ENCODE measurements at places on chromosomes 5 and 9.

DNA sequence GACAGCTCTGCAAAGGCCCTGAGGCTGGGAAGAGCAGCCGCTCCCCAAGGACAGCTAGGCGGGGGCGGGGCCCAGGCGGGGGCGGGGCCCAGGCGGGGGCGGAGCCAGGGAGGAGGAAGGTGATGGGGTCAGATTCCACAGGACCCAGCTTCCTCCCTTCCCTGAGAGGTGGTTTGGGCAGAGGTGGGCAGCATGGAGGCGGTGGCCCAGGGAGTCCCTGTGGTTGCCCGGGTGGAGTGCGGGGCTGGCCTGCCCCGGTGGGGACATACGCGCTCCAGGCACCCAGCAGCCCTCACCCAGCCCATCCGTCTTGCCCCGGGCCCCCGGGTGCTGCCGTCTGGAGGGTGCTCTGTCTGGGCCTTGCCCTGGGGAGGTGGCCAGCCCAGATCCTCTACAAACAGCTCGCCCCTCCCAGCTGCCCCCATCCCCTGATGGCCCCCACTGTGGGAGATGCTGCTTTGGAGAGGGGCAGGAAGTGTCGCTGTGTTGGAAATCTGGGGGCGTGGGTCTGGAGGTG lies 11.0 kb upstream of the RNU6ATAC start:
- DNase-seq: no peak

DNA sequence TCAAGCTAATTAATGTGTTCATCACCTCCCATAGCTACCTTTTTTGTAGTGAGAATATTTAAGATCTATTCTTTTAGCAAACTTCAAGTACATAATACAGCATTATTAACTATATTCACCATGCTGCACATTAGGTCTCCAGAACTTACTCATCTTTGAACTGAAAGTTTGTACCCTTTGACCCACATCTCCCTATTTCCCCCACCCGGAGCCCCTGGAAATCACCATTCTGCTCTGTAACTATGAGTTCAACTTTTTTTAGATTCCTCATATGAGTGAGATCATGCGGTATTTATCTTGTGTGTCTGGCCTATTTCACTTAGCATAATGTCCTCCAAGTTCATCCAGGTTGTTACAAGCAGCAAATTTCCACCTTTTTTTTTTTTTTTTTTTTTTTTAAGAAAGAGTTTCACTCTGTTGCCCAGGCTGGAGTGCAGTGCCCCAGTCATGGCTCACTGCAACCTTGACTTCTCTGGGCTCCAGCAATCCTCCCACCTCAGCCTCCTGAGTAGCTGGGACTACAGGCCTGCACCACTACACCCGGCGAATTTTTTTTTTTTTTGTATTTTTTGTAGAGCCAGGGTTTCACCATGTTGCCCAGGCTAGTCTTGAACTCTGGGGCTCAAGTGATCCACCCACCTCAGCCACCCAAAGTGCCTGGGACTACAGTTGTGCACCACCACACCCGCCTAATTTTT lies 100.4 kb upstream of the SAP30L start:
- DNase-seq: no peak

GRCh38 chr5:61289669-61290306 lies 42.3 kb upstream of the ZSWIM6 start:
- no peak for DNase-seq

GRCh38 chr5:172284611-172284980 lies 1.0 kb upstream of the UBTD2 start:
- DNase-seq: no peak

DNA sequence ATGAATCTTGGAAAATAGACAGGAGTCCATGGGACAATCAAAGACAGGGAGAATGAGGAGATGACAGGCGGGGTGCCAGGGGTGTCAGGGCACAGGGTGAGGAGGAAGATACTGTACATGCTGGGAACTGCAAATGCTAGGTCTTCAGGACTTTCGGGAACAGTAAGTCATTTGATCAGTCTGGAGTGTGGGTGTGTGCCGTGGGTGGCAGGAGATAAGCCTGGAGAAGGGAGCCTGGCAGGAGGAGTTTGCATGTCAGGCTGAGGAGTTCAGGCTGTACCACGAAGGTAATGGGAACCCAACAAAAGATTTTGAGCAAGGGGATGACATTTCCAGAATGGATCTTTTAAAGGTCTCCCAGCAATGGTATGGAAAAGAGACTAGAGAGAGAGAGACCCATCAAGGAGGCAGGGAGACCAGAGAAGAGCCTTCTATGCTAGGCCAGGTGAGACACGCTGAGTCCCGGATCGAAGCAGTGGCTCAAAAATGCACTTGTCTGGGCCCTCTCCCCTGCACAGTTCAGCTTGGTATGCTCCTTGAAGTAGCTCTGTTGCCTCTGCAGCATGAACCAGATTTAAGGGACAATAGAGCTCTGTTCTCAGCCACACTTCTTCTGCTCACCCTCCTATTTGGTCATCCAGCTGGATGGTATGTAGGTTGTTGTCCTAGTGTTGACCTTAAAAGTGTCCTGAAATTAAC lies 77.0 kb upstream of the FER start:
- DNase-seq: no peak

All from natural killer cell (primary cell).